ENCODE measurements at places on chromosomes 2 and 18.

DNA sequence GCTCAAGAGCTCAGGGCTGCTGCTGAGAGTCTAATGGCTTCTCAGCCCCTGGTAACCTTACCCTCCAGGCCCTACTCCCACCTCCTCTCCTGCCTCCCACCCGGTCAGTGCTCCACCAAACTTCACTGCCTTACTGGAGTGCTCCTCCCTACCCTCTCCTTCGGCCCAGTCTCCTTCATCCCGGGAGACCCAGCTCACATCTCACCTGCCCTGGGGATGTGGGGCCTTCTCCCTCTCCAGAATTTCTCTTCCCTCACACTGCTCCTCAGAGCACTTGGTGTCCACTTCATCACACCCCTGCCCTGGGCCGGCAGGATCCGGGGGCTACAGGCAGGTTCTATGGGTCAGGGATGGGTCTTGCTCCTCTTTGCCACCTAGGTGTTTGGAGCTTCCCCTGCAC, 21.6 kb downstream of the PTPN18 start:
- no peak for DNase-seq

DNA sequence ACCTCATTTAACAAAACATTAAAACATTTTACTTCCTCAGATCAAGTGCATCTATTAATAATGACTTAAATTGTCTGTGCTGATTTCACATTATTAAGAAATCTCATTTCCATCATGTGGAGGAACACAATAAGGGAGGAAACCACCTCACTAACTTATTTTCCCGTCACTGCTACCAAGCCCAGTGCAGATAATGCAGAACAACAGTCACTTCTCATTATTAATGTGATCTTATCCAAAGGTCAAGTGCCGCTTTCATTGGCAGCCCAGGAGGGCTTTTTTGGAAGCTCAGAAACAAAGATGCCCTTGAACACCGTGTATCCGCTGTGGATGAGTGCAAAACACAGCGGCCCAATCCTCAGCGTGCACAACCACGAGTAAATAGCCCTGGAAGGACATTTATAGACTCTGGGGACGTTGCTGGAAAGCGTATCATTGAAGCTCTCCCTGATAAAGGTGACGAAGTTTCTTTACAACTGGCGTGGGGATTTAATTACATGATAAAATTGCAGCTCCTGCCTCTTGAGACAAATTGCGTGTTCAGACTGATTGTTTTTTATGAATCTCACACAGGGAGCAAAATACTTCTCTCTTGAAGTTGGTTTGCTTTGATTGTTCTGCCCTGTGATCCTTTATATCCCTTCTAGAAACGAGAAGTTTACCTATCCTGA, 13.2 kb downstream of the ASB18 start:
- no peak for DNase-seq

GRCh38 chr2:43448822-43449110, 147.1 kb downstream of the THADA start:
- DNase-seq, result no peak

- DNase-seq, result no peak
Measured at GRCh38 chr2:13522917-13523821, 806.4 kb downstream of the TRIB2 start.

DNA sequence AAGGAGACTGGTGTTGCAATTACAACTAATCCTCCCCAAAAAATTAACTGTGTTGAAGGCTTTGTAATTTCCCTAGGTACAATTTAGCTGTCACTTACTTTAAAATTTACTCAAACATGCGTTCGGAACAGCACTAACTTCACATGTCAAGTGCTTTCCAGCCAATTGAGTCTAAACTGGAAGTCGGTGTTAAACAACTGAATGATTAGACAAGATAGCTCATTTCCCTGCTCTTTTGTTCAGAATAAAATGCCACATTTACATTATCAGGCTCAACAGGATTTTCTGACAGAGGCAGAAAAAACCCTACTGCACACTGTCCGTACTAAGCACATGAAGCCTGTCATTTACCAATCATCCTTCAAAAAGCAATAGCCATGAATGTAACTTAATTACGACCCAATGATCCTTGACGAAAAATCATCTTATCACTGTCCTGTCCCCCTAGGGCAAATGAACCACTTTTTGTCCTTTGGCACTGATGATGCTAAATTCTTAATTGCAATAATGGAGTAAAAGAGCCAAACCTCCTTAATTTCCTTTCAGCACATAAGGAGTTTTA, 56.0 kb downstream of the LRPPRC start:
- DNase-seq, result no peak

DNA sequence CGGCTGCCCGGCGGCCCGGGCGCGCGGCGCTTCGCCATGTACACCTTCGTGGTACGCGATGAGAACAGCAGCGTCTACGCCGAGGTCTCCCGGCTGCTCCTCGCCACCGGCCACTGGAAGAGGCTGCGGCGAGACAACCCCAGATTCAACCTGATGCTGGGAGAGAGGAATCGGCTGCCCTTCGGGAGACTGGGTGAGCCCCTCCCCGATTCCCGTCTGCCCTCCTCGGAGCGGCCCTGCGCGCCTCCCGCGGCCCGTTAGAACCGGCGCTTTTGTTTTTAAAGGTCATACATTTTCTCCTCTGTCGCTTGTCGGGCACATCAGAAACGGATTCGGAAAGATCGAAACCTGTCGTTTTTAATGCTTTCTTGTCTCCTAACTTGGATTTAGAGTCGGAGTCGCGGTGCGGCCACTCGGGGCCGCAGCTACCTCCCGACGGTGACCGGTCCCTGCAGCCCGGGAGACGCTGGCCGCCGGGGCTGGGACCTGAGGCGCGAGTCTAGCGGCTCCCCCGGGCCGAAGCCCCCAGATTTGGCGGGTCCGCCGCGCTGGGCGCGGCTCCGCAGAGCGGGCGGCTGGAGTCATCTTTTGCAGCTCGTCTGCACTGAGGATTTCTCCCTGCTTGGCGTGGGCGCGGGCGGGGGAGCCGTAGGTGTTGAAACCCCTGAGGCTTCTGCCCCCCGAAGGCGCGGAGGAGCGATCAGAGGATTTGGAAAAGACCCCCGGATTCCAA, 519 bp downstream of the TTL start:
- peak; percentile 71 for DNase-seq

DNA sequence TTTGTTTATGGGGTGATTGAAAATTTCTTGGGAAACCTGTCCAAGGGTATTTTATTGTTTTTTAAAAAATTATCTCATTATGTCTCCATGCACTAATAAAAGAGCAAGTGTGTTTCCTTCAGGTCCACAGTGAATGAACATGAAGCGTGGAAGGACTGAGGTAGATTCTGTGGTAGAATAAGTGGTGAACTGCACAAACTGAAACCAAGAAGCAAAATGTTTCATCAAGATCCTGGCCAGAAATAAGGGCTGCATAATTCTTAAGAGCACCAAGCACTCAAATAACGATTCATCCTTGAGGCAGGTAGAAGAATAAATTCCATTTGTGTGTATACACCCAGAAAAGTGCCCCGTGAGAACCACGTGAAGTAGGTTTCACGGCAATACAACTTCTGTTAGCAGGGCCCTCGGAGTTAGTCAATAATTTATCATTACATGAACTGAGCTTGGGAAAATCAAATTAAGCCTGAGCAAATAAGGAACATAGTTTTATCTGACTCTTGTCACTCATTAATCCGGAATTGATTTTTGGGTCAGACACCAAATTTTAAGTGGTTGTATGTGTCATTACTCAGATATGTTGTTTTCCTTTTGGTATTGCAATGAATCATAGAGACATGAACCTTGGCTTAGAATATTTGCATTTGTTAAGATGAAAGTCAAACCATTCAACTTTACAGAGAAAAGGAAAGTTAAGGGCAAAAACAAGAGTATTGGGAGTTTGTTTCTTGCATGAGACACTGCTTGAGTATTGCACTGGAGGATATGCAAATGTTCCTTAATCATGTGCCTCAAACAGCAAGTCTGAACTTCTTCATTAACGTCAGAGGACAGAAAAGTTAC, 472.6 kb upstream of the NETO1 start:
- DNase-seq, result no peak
